ENCODE measurements at places on chromosomes 1 and 21. TPM values are rescaled to one million over a fixed set of nuclear protein-coding genes. Genes with fewer than 3 reads are reported as not detected.

The LORICRIN gene
- not detected for polyA plus RNA-seq

The REG4 gene
- polyA plus RNA-seq: not detected

The CHRM3 gene
- polyA plus RNA-seq: 0.02 TPM

The TLCD4 gene
- 0.51 TPM for polyA plus RNA-seq

The CASZ1 gene
- polyA plus RNA-seq: 0.09 TPM

DNA sequence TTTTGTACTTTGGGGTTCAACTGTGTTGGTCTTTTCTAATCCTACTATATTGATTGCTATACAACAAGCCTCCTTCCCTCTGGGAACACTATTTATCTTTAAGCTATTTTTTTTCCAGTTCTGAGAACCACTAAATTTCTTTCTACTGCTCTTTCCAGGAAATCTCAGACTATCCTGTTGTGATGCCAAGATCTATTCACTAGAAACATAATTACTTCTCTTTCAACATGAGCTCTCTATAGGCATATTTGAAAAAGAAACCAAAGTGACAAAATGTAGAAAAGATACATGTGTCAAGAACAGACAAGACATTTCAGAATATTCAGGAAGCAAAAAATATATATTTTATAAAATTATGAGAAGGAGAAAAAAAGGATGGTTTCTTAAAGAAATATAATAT lies 82.9 kb downstream of the SLC44A5 start:
- no peak for DNase-seq

DNA sequence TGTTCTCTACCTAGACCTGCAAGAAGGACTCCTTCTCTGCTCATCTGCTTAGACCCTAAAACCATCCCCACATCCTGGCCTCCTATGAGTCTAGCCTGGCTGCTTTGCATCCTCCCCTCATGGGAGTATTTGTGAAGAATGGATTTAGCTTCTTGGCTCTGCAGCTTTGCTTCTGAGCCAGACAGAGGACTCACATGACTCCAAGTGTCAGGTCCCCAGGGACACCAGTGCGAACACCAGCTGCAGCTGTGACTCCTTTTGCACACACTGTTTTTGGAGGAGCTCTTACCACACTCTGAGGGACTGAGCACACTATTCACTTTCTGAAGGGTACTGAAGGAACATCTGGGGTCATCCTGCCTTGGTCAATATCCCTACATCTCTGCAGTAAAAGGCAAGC lies 131.8 kb upstream of the SGIP1 start:
- DNase-seq: no peak

- DNase-seq: no peak
Measured at GRCh38 chr1:156463874-156464273, 36.7 kb downstream of the MEF2D start.

DNA sequence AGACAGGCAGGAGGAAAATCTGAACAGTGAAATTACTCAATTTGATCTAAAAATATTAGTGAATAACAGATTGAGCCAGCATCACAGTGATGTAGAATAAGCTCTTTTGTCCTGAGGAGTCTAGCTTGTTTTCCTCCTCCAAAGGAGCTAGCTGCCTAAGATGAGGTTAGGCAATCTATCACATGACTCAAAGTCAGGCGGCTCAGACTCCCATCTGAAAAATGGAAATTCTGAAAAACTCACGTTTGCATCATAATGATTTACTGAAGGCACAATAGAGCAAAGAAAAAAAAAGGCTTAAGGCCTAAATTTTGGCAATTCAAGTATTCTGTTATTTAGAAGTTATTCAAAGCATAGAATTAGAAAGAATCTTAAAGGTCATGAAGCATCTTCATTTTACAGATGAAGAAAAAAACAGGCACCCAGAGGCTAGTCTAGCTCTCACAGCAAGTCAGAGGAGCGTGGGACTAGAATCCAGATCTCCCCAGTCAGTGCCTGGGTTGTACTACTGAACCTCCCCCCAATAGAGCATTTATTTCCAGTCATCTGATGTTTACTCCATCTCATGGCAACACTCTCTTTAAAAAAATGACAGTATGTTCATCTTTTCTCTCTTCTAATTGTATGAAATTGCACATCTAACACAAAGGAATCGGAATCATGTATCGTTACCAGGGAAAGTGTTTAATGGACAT lies 62.5 kb upstream of the ATF3 start:
- DNase-seq: no peak

DNA sequence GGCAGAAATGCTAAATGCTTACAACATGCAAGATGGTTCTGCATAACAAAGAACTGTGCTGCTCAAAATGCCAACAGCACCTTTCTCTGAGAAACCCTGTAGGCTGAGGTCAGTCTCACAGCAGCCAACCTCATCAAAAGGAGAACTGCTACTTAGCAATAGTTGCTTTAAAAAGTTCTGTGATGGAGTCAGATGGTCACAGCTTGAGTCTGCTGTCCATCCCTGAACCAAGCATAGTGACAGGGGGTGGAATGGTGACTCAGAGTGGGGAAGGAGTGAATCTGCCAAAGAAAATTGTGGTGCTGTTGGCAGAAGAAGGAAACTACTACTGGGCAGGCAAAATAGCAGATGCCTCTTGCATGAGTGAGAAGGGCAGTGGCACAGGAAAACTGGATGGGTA lies 106.0 kb upstream of the FAM78B start:
- no peak for DNase-seq

DNA sequence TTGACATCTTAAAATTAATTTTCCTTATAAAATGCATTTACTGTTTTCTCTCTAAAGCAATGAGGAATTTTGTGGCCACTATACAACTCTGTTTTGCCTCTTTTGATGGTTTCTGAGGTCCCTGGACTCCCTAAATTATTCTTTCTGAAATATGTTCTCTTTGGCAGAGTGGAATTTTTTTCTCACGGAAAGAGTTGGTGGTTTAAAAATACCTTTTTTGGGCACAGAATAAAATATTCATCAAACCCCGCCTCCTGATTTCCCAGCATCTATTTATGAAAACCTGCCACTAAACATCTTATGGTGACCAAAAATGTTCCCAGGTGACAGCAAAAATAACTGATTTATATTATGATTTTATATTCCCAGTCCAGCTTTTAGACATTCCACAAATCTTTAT lies 165.3 kb upstream of the SYT6 start:
- DNase-seq: no peak

DNA sequence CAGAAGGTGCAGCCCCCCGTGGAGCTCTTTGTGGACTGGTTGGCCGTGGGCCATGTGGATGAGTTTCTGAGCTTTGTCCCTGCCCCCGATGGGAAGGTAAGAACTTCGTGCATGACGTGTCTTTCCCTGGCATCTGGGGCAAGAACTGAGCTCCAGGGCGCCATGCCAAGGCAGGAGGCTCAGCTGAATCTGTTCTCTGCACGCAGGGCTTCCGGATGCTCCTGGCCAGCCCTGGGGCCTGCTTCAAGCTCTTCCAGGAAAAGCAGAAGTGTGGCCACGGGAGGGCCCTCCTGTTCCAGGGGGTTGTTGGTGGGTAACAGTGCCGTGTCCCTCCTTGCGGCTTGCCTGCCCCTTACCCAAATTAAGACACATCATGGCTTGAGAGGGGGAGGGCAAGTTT lies 27.7 kb downstream of the PADI3 start:
- DNase-seq: no peak

- DNase-seq: no peak
Measured at GRCh38 chr1:206738370-206739366, 31.9 kb upstream of the IL19 start.

GRCh38 chr21:31526040-31526439 lies 133.5 kb upstream of the SOD1 start:
- no peak for DNase-seq

- no peak for DNase-seq
Measured at GRCh38 chr1:218049641-218050040, 235.5 kb upstream of the RRP15 start.

- no peak for DNase-seq
Measured at GRCh38 chr1:154896771-154897286, 26.7 kb upstream of the KCNN3 start.

DNA sequence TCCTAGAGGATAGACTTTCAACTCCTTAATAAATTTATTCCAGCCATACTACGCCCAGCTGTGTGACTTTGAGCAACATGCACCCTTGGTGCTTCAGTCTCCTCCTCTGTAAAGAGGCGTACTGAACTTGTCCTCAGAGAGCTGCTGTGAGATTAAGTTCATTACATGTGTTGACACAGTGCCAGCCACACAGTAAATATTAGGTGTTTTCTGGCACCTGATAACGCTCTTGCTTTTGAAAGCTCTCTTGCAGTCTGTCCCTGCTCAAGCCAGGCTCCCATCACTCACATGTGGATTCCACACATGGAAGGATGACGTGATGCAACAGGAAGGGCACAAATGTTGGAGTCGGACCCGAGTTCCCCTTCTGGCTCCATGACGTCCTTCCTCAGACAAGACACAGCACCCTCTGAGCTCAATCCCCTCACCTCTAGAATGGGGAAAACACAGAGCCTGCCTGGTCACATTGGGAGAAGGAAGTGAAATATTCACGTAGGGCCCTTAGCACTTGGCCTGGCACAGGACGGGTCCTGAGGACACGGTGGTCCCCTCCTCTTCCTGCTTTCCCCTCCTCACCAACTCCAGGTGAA lies 7.7 kb downstream of the IFNLR1 start:
- DNase-seq: no peak

DNA sequence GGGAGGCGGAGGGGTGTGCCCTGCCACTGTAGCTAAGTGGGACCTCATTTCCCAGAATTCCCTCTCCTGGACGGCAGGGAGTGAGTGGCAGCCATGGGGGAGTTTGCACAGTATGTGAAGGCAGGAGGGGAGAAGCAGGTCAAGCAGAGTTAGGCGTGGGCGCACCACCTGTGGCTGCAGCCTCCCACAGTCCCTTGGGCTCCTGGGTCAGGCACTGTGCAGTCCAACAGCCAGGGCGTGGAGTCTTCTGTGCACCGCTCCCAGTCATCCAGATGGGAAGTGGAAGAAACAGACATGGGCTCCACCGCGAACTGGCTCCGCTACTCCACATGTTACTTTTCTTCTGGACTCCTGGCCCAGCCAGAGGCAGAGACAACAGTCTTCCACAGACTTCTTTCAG lies 85.4 kb upstream of the TIAM1 start:
- no peak for DNase-seq

DNA sequence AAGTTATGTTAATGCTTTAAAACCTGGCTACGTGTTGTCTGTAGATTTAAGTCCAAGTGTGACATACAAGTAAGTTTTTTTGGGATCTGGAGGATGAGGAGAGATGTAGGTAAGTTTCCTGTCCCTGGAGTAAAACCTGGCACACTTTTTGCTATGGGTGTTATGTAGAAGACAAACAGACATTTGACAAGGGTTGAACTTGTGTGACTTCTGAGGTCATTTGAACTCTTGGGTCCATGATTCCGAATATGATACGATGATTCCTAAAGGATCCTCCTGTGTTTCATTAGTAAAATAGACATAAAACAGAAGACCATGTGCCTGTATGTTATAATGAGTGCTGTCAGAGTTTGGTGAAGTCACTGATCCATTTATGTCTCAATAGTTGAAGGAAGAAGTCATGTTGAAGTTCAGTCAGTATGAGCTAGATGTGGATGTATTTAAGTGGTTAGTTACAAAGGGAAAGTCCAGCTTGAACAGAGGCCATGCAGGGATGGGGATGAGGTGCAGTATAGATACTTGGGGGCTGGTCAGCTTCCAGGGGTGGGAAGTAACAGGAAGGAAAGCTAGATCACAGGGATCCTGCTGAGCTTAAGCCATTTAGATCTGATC lies 44.3 kb downstream of the ARID1A start:
- no peak for DNase-seq

- no peak for DNase-seq
Measured at GRCh38 chr21:42737951-42738590, 84.7 kb downstream of the PDE9A start.

Measured in AG04450 (cell line).